ENCODE measurements at places on chromosomes 13 and 19.

- no peak for DNase-seq
Measured at GRCh38 chr19:1904860-1905109, 414 bp upstream of the ADAT3 start.

GRCh38 chr13:36919833-36920615, at the start of gene SMAD9:
TSS of gene SMAD9 (minus strand) at chr13:36920238. CDS start at chr13:36879689, 40,549 bp downstream.
- no peak for DNase-seq

GRCh38 chr13:65763811-65764210, 1466.3 kb downstream of the PCDH9 start:
- no peak for DNase-seq

GRCh38 chr19:30722761-30723160, 350.6 kb downstream of the ZNF536 start:
- DNase-seq: no peak

GRCh38 chr13:99542788-99543406, 41.6 kb downstream of the TM9SF2 start:
- peak; percentile 32 for DNase-seq

DNA sequence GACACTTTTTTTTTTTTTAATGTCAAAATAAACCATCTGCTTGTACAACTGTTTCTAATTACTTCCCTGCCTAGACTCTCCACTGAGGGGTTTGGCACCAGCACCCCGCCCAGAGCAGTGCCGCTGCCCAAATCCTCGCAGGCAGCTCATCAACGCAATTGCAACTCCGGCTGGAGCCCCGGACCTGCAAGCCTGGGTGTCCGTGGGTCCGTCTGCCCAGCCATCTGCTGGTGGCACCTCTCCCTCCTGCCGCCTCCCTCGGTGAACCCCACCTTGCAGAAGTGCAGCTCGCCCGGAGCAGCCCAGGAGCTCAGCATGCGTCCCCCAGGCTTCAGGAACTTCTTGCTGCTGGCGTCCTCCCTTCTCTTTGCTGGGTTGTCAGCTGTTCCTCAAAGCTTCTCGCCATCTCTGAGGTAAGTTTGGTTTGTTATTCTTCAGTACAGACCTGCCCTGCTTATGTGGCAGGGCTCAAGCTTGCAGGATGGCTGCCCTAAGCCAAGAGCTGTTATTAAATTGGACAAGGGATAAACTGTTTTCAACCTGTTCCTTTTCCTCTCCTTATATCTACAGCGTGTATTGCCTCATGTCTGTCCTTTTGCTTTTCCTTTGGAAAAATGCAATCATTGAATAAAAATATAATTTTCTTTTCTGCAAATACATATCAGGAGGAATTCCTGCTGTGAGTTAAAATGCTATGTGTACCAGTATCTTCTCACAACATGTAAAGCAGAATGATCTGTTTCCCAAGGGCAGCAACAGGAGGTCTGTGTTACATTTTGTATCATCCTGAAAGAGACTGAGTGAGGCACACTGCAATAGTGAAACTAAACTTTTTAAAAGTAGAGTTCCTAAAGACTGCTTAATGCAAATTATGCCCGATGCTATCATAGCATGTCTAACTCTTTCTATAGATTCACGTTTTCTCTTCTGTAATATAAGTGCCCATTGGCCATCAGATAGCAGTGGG, at the start of gene ITGBL1:
TSS of gene ITGBL1 (plus strand) at position 157 of the 967 bp plus-strand sequence. CDS start at position 316, 159 bp downstream.
- DNase-seq: no peak

- DNase-seq: no peak
Measured at GRCh38 chr13:57552437-57552836, 79.1 kb upstream of the PCDH17 start.

- DNase-seq: no peak
Measured at GRCh38 chr13:30088312-30088855, 219.0 kb downstream of the KATNAL1 start.

- no peak for DNase-seq
Measured at GRCh38 chr13:71605744-71606143, 261.3 kb downstream of the DACH1 start.

GRCh38 chr19:6412447-6413091, 12.0 kb downstream of the KHSRP start:
- peak; percentile 33 for DNase-seq

GRCh38 chr13:75607447-75607846, 28.7 kb upstream of the LMO7 start:
- DNase-seq: no peak

GRCh38 chr13:109652531-109652930, 133.9 kb downstream of the IRS2 start:
- no peak for DNase-seq

DNA sequence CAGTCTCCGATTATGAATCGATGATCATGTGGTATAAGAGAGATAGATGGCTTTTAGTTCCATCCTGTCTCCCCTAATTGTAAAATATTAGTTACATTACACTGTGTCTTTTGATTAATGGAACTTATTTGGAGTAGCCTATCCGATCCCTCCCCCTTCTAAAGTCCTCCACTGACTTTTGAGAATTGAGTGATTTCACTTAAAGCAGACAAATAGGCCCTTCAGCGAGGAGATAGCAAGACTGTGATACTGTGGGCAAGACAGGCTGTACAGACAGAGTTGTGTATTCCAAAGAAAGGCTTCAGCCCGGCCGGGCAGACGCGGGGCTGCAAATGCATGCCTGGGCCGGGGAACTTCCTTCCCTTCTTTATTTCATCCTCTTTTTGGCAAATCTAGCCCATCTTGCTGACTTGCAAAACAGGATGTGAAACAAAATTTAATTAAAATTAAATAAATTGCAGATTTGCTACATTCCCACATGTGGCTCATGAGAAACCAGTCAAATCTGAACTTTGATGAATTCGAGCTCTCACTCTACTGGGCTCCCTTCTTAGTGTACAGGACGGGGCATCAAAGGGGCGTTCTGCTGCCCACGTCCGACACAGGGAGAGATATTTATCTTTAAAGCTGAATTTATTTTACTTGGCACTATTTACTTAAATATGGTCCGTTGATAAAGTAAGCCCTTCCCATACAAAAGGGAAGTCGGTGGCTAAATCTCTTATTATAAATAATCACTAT, 314.8 kb downstream of the ZNF536 start:
- DNase-seq: no peak

DNA sequence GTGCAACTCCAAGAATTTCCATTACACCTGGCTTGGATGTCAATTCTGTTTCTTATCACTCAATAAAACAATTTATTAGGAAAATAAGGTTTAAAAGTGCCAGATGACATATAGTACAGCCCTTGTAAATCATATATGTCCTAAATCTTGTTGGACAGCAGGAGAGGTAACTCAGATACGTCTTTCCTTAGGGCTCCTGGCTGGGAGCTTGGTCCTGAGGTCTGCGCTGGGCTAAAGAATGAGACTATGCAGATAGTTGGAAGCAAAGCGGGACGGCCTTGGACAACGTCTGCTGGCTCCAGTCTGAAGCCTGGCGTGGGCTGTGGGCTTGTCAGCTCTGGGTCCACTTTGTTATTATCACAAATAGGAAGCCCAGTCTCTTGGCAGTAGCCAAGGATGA, 377.0 kb downstream of the DLEU7 start:
- DNase-seq: no peak

- no peak for DNase-seq
Measured at GRCh38 chr19:31535691-31536460, 186.6 kb upstream of the TSHZ3 start.

GRCh38 chr19:46056536-46056935, 15.7 kb upstream of the IGFL4 start:
- no peak for DNase-seq

- no peak for DNase-seq
Measured at GRCh38 chr19:55284405-55285058, 735 bp downstream of the BRSK1 start.

GRCh38 chr13:91741925-91742324, 343.5 kb downstream of the GPC5 start:
- no peak for DNase-seq

- DNase-seq: no peak
Measured at GRCh38 chr13:105047676-105048295, 1487.7 kb downstream of the EFNB2 start.

DNA sequence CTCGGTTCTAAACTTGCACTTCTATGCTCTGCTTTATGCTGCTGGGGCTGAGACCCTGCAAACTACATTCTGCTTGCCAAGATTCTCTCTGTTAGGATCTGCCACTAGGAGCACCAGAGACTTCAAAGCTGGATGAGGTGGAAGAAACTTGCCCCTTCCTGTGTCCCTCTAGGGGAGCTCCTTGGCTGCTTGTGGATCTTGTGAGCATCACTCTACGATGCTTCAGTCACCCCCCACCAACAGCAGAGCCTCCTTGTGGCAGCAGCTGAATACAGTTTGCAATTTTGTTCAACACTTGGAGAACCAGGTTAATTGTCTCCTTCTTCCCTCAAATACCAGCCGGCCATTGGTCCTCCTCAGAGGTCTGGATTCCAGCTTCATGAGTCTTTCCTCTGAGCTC, 310.6 kb downstream of the FGF14 start:
- DNase-seq: no peak

DNA sequence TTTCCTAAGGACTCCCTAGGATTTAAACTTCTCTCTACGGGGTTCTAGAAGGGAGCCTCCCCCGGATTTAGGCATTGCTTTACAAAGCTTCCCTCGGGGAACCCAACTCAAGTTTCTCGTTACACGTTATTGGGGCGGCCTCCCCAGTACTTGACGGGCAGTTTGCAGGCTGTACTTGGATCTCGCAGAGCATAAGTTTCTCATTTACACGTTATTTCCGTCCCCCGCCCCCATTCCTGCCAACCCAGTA, 584 bp downstream of the SMG9 start:
- DNase-seq: no peak

DNA sequence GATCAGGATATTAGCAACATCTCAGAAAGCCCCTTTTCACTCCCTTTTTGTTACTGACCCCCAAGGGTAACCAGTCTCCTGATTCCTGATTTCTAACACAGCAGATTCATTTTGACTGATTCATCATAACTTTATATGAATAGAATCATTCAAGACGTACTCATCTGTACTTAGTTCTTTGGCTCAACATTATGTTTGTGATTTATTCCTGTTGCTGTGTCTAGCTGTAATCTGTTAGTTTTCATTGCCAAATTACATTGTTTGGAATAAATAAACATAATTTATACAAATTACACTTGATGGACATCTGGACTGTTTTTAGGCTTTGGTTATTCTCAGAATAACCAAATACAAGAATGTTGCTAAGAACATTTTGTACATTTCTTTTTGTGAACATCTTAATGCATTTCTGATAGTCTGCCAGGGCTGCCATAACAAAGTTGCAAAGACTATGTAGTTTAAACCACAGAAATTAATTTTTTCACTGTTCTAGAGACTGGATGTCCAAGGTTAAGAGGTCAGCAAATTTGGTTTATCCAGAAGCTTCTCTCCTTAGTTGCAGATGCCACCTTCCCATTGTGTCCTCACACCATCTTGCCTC, 62.8 kb upstream of the EDNRB start:
- DNase-seq: no peak

GRCh38 chr19:15631817-15632216, 8.9 kb upstream of the CYP4F3 start:
- no peak for DNase-seq

- DNase-seq: no peak
Measured at GRCh38 chr13:50995854-50996253, 86.3 kb downstream of the RNASEH2B start.

DNA sequence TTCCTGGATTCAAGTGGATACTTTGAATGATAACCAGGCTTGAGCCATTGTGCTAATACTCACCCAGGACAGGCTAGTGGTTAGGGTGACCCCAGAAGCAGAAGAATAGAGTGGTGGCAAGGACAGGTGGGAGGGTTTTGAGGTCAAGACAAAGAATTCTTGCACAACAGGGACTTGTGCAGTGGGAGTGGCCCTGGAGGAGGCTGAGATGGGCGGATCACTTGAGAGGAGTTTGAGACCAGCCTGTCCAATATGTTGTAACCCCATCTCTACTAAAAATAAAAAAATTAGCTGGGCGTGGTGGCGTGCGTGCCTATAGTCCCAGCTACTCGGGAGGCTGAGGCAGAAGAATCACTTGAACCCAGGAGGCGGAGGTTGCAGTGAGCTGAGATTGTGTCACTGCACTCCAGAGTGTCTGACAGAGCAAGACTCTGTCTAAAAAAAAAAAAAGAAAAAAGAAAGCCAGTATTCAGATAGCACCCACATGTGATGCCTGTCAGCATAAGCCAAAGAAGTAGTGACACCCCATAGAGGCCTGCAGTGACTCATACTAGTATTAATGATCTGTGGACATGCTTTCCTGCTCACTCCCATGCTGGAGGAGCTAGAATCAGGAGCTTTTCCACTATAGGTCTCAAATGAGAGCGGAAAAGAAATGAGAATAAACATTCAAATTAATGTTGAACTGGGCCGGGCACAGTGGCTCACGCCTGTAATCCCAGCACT, 78.7 kb downstream of the RNF17 start:
- no peak for DNase-seq

GRCh38 chr13:75736173-75736572, 100.0 kb downstream of the LMO7 start:
- DNase-seq: no peak

- DNase-seq: no peak
Measured at GRCh38 chr13:64930636-64931035, 2299.5 kb downstream of the PCDH9 start.

- DNase-seq: no peak
Measured at GRCh38 chr19:14433554-14434501, 722 bp downstream of the PKN1 start.

- no peak for DNase-seq
Measured at GRCh38 chr13:50421473-50422130, 406.4 kb downstream of the KCNRG start.

DNA sequence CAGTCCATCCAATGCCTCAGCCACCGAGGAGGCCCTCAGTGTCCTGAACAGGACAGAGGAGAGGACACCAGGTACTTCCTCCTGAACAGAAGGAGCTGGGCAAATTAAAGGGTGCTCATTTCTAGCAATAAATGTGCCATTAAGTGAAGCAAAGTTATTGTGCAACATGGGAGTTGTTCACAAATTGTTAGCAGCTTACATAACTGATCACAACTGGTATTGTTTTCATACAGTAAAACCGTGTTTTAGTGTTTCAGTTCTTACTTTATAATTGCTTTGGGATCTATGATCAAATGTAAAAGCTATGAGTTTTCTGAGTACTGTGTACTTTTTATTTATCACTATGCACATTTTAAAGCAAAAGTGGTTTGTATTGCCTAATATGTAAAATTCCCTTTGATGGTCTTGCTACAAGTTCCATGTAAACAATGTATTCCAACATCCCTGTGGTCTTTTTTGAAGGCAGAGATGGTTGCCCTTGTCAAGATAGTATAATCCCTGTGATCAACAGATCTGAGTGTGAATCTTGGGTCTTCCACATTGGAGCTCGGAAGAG, 263.1 kb downstream of the FGF14 start:
- no peak for DNase-seq

GRCh38 chr13:41034881-41035280, 15.8 kb upstream of the ELF1 start:
- DNase-seq: no peak
